LHCN-M2 (cell line): ENCODE measurements at places on chromosomes 5 and 9. TPM values are rescaled to one million over a fixed set of nuclear protein-coding genes. Genes with fewer than 3 reads are reported as not detected.

HTR1A gene
- total RNA-seq, result not detected in 2 replicates

PKD2L2 gene
- not detected in 2 replicates for total RNA-seq

POC5 gene
- total RNA-seq, result 19.7 and 22.4 TPM in 2 replicates

PTPN3 gene
- total RNA-seq, result 0.29 and 0.38 TPM in 2 replicates

ACOT12 gene
- not detected in 2 replicates for total RNA-seq
